ENCODE measurements at places on chromosomes 2 and 18.

DNA sequence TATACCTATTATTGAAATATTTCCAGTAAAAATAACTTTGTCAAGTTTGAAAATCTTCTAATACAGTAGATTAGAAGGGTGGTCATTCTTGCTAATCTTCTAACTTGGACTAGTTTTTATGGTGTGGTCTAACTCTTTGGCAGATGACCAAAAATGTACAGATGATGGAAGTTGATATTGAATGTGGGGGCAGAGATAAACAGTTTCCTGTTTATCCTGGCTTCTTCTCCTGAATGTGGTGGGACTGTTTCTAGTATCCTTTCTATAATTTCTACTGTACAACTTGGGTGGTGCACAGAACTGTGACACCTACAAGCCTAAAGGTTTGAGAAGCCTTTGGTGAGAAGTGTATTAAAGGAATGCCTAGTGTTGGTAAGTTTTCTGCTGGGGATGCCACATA is 178.7 kb downstream of the PDE11A start:
- no peak for DNase-seq

- no peak for DNase-seq
These were observed 37.8 kb downstream of the SH3RF3 start for GRCh38 chr2:109166811-109167210.

GRCh38 chr2:232232915-232233314 is 145.6 kb upstream of the ALPP start:
- DNase-seq, result no peak

GRCh38 chr2:192534072-192534471 is 339.3 kb upstream of the TMEFF2 start:
- DNase-seq, result no peak

DNA sequence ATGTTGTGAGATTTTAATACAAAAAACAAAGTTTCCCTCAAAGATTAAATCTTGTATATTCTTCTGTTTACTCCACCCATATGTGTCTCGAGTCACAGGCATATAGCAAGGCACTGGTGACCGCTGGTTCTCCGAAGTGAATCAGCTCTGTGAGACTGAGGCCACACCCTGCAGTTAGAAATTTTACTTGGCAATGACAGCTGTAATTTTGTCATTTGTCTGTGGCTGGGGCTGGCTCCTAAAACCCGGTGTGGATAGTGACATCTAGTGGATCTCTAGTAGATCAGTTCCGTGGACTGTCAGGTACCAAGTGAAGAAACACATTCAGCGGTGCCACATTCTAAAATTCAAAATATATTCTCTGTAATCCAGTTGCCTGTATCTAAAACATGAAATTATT is 278.0 kb downstream of the NEDD4L start:
- DNase-seq, result peak; percentile 23

DNA sequence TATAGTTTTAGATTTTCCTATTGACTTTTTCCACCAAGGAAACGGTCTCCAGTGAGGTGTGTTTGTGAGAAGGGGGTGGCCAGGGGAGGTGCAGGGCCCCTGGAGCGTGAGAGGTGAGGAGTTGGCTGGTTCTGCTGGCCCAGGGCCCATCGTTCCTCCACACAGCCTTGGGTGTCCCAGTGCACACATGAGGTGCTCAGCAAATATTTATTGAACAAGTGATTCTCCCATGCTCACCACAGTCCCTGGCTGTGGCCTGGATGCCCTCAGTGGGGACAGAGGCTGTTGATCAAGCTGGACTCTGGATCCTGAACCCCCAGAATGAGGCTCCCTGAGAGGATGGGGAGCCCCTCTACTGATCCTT is 5.0 kb downstream of the HAAO start:
- DNase-seq, result no peak

- no peak for DNase-seq
These were observed 138.4 kb downstream of the OTX1 start for GRCh38 chr2:63189026-63189425.

DNA sequence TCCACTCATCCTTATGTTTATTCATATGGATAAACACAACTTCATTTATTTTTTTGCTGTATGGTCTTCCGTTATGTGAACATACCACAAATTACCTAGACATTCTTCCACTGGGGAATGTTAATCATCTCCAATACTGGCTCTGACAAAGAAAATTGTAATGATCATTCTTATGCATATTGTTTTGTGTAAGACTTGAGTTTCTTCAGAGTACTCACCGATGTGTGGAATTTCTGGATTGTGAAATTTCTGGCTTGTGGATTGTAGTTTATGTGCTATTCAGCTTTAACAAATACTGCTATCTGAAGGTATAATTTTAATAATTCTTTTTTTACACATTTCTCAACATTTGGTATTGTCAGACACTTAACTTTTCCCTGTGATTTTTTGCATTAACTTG is 212.2 kb upstream of the THUMPD2 start:
- no peak for DNase-seq

DNA sequence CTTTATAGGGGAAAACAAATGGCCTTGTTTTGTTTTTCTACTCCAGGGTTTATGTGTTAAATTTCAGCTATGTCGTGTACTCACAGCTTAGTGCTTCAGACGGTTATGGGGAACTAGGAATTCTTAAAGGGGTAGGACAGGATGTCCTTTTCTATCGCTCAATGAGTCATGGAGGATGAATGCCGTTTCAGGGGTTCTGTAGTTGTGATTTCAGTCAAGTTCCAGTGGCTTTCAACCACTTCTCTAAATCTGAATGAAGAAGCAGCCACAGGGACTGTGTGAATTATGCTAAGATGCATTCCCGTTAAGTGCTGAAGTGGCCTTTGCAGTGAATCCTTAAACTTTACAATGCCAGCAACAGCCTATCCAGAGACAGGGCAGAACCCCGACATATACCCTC is 1231.7 kb upstream of the ZEB2 start:
- DNase-seq, result no peak

DNA sequence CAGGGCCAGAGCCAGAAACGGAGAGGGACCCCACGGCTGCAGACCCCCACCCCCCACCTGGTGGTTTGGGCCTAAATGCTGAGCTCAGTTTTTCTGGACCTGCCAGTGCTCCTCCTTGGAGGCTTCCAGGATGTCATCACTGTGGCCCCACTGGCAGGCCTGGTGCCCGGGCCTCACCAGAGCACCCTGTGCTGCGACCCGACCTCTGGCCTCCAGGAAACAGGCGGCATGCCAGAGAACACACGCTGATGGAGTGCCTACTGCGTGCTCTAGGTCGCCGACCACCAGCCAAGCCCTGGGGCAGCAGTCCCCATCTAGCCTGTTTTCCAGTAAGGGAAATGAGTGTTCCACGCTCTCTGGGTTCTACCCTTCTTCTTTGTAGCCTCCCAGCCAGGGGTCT is 33.8 kb downstream of the HS6ST1 start:
- no peak for DNase-seq

DNA sequence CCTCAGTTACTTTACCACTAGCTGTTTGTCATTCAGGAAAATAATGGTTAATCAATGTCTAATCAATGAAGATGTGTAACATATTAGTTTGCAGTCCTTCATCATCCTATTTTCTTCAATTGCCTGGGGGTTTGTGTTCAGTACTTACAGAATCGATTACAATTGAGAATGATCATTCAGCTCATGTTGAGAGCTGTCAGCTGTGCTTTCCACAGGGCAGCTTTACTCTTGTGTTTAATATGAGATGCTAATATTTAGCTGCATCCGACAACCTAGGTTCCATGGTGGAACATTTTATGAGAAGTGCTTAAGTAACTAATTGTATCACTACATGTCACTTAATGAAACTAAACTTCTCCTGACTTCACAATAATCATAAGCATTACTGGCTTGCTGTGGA is 191.9 kb downstream of the GRB14 start:
- no peak for DNase-seq

DNA sequence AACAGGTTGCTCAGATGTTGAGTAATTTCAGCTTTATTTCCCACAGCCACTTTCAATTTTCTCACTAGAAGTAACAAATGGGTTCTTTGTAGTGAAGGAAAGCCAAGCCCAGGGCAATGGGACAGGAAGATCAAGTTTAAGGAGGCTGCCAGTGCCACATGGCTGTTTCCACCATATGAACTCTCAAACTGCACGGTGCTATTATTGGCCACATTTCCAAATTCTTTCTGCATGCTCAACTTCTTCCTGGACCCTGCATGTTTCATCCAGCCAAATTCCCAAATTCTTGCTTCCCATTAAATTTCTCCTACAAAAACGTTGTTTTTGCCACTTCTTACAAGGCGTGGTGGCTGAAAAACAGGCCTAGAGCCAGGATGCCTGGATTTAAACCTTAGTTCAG is 193.3 kb upstream of the SPHKAP start:
- no peak for DNase-seq

Data from stimulated activated naive CD4-positive, alpha-beta T cell (primary cell).